ENCODE measurements at places on chromosomes 16 and 17.

- DNase-seq, result no peak
Observed at GRCh38 chr17:77741109-77741508, 217.4 kb upstream of the TNRC6C start.

GRCh38 chr16:67311607-67312488, 14.7 kb downstream of the KCTD19 start:
- peak; percentile 46 for DNase-seq

DNA sequence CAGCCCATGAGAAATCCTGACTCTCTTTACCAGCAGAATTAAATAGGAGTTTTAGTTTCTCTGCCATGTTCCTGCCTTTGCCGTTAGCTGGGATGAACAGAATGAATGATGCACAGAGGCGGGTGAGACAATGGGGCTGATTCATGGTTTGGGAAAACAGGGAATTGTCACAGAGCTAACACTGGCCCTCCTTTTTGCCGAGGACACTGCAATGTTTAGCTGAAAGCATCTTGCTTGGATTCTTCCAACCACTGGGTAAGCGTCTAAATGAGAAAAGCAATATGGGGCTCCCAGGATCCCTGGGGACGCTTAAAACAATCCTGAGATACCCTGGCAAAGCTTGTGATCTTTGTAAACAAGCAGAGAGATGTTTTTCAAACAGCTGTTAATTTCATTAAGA, 12.8 kb upstream of the PAFAH1B1 start:
- DNase-seq, result peak; percentile 90

GRCh38 chr17:6627019-6627418, 13.5 kb downstream of the KIAA0753 start:
- no peak for DNase-seq

GRCh38 chr17:64492481-64493109, 4.3 kb downstream of the POLG2 start:
- no peak for DNase-seq

- no peak for DNase-seq
Observed at GRCh38 chr17:2500446-2500845, 11.2 kb downstream of the METTL16 start.

DNA sequence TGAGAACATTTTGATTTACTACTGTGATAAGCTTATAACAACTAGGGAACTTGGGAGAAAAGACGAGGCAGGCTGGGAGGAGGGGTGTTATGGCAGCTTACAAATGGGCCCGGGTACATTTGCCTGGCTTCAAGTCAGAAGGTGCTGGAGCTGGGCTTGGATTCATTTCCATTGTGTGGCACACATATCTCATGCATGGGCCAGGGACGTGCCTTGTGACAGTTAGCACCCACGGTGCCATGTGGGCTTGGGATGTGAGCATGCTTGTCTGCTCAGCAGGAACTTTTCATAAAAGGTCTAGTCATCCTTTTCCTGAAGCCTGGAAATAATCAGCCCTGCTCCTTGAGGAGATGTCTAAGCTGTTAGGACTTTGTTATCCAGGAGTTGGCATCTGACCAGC, 572.2 kb downstream of the CDH13 start:
- DNase-seq, result no peak

DNA sequence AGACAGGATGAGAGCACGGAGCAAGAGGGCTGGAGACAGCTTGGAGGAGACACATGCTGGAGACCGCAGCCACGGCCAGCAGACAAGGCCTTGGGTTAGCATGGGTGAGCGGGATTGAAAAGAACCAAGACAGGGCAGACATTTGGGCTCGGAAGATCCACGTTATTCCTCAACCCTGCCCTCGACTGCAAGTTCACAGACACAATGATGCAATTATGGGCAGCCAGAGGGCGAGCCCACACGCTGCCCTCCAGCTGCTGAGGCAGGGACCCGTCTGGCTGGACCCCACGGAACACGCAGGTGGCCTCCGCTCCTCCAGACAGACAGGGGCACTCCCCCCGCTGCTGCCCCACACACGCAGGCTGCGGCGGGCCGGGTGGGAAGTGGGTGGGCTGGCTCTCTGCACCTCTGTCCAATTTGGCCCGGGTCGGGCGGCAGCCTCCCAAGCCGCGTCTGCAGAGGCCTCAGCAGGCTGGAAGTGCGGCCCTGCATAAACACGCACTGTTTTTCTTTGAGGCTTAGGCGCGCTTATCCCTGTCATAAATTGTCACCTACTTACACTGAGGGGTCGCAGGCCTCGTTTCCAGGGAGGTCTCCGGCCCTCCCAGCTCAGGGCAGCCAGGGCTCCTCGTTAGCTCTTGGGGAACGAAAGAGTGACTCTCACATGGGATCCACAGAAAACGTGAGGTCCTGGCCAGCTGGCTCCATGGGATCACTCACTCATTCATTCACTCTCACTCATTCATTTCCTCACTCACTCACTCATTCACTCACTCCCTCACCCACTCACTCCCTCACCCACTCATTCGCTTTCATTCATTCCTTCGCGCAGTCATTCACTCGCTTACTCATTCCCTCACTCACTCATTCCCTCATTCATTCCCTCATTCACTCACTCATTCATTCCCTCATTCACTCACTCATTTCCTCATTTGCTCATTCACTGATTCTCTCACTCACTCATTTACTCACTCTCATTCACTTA, 303.9 kb downstream of the C16orf95 start:
- no peak for DNase-seq

DNA sequence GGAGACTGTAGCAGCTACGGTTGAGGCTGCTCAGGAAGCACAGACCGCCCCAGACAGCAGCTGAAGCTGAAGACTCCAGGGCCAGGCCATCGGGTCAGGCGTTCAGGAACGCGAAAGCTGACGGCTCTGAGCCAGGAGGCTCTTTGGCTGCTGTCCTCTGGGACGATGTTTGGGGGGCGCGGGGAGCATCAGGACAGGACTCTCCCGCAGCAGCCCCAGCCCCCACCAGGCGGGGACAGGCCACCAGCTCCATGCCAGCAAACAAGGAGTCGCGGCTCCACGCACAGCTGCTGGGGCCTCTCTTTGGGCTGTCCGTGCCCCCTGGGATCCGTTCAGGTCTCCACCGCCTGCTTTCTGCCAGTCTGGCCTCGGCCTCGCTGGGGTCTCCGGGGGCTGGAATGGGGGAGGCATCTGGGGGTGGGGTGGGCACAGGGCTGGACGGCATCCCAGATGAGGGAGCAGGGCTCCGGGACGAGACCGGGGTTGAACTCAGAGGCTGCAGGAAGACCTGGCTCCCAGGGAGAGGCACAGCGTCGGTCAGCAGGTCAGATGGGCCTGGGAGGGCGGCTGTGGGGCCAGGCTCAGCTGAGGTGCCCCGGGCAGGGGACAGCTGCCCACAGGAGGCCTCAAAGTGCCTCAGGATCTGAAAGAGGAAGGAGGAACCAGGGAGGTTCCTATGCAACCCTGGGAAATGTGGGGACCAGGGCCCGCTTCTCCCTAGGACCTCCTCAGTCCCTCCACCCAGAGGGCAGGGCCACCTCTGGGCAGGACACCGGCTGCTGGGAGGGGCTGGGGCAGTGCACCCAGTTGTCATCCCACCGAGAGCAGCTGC, 6.3 kb upstream of the CEP131 start:
- no peak for DNase-seq

DNA sequence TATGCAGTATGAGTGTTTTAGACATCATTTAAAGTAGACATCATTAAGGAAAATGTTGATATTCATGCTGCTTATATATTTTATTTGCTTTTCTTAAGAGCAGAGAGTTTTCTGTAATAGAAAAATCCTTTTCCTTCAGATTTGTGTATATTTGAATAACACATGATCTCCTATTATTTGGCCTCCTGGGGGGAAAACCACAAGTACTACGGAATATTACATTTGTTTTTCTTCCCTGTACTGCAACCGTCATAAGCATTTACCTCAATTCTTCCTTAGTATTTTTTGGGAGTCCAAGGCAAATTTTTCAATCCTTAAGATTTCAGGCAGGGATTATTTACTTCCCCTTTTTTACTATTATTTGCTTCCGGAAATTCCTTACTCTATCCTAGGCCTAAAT, 6.0 kb downstream of the RSPRY1 start:
- no peak for DNase-seq

- no peak for DNase-seq
Observed at GRCh38 chr17:49592263-49592662, 16.6 kb downstream of the NXPH3 start.

DNA sequence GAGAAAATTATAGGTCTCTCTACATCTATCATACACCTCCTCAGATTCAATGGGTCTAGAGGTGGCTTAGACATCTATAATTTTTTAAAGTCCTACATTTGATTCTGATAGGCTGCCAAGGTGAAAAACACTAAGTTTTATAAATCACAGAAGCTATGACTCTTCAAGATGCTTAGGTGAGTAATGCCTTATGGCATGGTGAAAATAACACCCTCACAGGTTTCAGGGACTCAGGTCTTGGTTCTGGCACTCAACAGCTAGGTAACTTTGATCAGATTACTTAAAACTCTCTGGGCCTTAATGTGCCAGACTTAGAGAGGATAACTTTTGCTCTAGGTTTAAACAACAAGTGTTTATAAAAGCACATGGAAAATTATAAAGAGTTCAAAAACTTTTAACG, 2.0 kb upstream of the COX10 start:
- DNase-seq, result no peak

GRCh38 chr16:73042807-73043206, 5.1 kb downstream of the ZFHX3 start:
- DNase-seq, result no peak

- DNase-seq, result peak; percentile 71
Observed at GRCh38 chr16:72467157-72467759, 295.3 kb upstream of the PMFBP1 start.

- DNase-seq, result no peak
Observed at GRCh38 chr16:48115299-48115698, 40.5 kb downstream of the ABCC12 start.

- DNase-seq, result no peak
Observed at GRCh38 chr16:64253096-64253495, 868.8 kb downstream of the CDH11 start.

DNA sequence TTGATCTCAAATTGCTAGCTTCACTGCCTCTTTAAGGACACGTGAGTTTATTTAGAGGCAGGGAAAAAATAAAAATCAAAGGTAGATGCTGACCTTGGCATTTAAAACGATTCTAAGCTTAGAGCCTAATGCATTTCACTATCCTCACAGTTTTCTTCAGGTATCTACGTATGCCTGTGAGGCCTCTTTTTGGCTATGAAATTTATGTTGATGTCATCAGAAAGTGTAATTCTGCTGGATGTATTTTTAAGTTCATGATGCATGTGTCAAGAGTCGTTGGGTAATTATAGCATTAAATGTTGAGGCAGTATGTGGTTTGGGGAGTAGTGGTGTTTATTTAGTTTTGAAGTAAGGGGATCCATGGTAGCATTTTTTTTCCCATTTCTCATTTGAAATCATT, 4.2 kb upstream of the KRTAP3-2 start:
- no peak for DNase-seq

DNA sequence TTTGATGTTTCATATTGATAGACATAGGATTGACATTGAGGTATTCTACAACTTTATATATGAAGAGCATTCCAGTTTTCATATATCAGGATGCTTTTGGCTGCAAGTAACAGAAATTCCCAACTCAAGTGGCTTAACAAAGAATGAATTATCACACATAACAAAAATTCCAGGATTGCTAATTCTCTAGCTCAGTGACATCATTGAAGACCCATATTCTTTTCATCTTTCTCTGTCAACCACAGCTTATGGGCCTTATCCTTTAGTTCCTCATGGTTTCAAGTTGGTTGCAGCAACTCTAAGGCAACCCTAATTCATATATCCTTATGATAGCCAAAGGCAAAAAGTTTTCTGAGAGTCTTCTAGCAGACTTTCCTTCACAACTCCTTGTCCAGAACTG, 91.5 kb upstream of the HAS3 start:
- DNase-seq, result no peak

GRCh38 chr17:50137042-50137441, 7.1 kb upstream of the SAMD14 start:
- no peak for DNase-seq

DNA sequence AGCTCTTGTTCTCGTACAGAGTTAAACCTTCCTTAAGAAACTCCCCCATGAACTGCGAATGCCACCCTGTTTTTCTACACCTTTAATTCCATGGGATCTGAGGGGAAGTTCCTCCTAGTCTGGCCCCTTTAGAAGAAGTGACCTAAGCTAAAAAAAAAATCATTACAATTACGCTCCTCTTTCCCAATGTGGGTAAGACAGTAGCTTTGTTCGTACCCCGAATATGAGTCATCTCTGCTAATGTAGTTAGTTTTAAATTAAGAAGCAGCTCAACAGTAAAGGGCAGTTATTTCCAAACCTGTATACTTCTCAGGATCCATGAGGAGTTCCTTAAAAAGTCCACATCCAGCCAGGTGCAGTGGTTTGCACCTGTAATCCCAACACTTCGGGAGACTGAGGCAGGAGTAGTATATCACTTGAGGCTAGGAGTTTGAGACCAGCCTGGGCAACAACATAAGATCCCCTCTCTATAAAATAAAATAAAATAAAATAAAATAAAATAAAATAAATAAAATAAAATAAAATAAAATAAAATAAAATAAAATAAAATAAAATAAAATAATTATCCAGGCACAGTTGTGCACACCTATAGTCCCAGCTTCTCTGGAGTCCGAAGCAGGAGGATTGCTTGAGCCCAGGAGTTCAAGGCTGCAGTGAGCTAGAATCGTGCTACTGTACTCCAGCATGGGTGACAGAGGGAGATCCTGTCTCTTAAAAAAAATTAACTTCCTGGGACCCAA, 26.1 kb downstream of the RCVRN start:
- DNase-seq, result no peak

DNA sequence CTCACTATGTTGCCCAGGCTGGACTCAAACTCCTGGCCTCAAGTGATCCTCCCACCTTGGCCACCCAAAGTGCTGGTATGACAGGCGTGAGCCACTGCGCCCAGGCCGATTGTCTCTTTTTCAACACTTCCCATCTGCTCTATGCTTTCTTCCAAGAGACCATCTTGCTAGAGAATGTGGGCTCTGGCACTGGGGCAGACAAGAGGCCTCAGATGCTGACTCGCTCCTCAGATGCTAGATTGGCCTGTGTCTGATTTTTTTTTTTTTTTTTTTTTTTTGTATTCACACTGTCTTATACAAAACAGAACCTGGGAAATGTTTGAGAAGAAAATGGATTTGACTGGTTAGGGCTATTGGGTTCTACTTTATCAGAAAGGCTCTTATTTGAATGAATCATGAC, 58.2 kb downstream of the CYB5D2 start:
- DNase-seq, result no peak

- no peak for DNase-seq
Observed at GRCh38 chr16:50310308-50311133, 44.2 kb downstream of the ADCY7 start.

DNA sequence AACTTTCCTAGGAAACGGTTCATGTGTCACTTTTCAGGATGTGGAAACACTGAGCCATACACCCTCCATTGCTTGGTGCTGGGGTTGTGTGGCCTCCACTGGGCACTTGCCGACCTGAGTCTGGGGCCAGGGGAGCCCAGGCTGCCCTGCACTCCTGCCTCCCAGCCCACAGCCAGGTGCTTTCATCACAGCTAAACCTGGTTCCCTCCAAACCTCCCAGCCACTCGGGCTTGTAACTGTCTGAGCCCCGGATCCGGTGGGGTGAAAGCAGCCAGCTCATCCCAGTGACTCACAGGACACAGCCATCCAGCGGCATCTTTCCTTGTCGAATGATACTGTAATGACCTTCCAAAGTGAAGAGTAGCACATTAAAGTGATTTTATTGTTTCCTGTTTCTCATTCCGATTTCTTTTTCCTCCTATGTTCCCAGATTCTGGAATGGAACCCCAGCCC, 19.8 kb downstream of the CARHSP1 start:
- DNase-seq, result no peak

- DNase-seq, result no peak
Observed at GRCh38 chr16:53056392-53056881, 1.6 kb downstream of the CHD9 start.

- DNase-seq, result no peak
Observed at GRCh38 chr17:42285346-42286050, 2.8 kb upstream of the STAT5A start.

GRCh38 chr16:12784076-12784475, 19.6 kb downstream of the CPPED1 start:
- no peak for DNase-seq
